ENCODE measurements at places on chromosomes 16 and 17. TPM values are rescaled to one million over a fixed set of nuclear protein-coding genes. Genes with fewer than 3 reads are reported as not detected.

DNA sequence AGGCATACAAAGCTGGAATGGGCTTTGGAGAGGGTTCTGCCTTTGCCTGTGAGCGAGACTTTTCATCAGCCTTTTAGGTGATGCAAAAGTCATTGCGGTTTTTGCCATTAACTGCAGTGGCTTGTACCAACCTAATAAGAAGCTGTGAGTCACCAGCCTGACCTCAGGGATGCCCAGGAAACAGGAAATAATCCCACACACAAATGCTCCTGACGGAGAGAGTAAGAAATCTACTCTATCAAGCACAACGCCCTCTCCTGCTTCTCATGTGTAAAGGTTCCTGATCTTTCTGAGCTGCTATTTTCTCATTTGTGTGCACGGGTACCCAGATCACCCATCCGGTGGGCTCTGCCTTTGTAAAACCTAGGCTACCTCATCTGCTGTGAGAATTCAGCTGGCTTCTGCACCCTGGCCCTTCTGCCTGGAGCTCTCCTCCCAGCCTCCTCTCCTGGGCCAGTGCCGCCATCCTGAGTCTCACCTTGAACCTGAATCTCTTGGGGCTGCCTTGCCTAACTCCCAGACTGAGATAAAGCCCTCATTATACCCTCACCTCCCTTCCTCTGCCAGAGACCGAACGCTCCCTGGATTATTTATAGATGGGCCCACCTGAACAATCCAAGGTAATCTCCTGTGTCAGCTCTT is 299.7 kb downstream of the C16orf95 start:
- no peak overlapping the region for H3K27ac ChIP-seq
- no peaks in the 10 kb centered on the region for H3K4me1 ChIP-seq
- no peaks in the 10 kb centered on the region for H3K27me3 ChIP-seq
- no peaks in the 10 kb centered on the region for H3K36me3 ChIP-seq
- DNase-seq = no peak
- H3K4me3 ChIP-seq = no peak overlapping the region

DNA sequence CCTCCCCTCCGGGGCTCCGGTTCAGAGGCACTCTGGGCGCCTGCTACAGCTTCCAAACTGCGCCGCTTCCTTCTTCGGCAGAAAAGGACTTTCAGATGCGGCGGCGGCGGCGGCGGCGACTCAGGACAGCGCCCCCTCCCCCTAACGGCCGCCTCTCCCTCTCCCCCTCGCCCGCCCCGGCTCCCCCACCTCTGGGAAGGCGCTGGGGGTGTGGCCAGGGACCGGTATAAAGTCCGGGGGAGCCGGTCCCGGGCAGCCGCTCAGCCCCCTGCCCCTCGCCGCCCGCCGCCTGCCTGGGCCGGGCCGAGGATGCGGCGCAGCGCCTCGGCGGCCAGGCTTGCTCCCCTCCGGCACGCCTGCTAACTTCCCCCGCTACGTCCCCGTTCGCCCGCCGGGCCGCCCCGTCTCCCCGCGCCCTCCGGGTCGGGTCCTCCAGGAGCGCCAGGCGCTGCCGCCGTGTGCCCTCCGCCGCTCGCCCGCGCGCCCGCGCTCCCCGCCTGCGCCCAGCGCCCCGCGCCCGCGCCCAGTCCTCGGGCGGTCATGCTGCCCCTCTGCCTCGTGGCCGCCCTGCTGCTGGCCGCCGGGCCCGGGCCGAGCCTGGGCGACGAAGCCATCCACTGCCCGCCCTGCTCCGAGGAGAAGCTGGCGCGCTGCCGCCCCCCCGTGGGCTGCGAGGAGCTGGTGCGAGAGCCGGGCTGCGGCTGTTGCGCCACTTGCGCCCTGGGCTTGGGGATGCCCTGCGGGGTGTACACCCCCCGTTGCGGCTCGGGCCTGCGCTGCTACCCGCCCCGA is at the start of gene IGFBP4:
Gene IGFBP4 (plus strand): TSS at position 255 of the 792 bp plus-strand sequence. CDS start 286 bp downstream, at position 541.
- peak within 1 kb of the TSS; percentile 37 for H3K27ac ChIP-seq
- H3K36me3 ChIP-seq = no peaks in the 10 kb centered on the region
- H3K27me3 ChIP-seq = no peaks in the 10 kb centered on the region

The SLC25A10 gene
- 5.0 TPM for total RNA-seq

The MT1M gene
- not detected for total RNA-seq

- no peak overlapping the region for H3K27ac ChIP-seq
- H3K4me3 ChIP-seq = no peak overlapping the region
- no peak for DNase-seq
- peaks cover 24% of the 10 kb centered on the region for H3K4me1 ChIP-seq
- H3K27me3 ChIP-seq = no peaks in the 10 kb centered on the region
Observed at GRCh38 chr17:82756166-82756565, 4.3 kb downstream of the TBCD start.

The COX6A2 gene
- not detected for total RNA-seq

The ARL4D gene
- total RNA-seq = 1.6 TPM

DNA sequence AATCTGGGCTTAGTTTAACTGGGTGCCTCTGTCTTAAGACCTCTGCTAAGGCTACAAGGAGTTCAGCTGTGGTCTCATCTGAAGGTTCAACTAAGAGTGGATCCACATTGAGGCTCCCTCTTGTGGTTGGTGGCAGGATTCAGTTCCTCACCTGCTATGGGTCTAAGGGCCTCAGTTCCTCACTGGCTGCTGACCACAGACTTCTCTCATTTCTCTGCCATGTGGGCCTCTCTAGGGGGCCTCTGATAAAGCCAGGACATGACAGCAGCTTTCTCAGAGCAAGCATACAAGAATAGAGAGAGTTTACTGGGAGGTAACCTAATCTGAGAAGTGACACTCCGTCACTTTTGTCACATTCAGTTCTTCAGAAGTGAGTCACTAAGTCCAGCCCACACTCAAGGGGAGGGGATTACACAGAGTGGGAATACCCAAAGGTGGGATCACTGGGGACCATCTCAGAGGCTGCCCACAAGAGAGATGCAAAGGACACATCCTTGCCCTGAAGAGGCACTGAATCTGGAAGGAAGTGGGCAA is 19.2 kb upstream of the ABAT start:
- H3K27me3 ChIP-seq = no peaks in the 10 kb centered on the region
- H3K4me3 ChIP-seq = no peak overlapping the region
- no peak for DNase-seq
- H3K27ac ChIP-seq = no peak overlapping the region

The TNP2 gene
- not detected for total RNA-seq

The C1QTNF8 gene
- not detected for total RNA-seq

DNA sequence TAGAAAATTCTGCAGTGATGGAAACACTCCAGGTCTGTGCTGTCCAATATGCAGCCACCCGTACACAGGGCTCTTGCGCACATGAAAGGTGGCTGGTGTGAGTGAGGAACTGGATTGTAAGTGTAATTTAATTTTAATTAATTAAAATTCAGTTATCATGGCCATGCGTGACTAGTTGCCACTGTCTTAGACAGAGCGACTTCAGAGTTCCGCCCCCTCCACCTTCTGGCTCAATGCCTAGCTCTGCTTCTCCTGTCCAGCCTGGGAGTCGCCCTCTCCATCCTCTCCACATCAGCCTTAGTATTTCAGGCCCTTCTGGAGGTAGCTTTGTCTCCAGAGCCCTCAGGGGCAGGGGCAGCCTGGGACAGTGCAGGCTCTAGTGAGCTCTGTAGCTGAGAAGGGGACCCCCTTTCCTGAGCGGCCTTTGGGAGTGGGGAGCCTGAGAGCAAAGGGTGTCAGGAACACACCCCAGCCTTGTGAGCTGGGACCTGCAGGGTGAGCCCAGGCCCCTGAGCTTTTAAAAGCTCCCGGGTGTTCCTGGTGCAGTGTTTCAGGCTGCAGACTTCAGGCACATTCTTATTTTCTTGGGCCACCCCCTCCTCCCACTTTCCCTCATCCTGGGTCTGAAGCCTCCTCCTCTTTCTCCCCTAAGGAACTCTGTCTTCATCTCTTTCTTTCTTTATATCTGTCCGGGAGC is 99.4 kb downstream of the IRF8 start:
- peaks cover 15% of the 10 kb centered on the region for H3K4me1 ChIP-seq
- DNase-seq = no peak
- H3K27ac ChIP-seq = no peak overlapping the region
- no peaks in the 10 kb centered on the region for H3K27me3 ChIP-seq

Data from CD4-positive, alpha-beta memory T cell (primary cell).